NCI-H774 (cell line): ENCODE measurements at places on chromosomes 6 and 20.

DNA sequence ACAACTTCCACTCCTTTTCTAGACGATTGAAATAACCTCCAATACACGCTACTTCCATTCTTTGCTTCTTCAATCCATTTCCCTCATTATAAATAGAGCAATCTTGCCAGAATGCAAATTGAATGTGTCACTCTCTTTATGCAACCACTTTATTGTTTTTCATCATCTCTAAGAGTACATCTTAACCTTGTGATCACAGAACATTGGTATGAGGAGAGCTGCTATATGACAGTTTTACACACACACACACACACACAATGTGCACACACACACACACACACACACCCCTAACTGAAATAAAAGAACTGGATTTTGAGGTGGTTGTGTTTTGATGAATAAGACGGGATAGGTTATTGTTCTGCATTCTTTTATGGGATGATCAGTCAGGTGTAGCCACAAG lies 187.0 kb downstream of the HDGFL1 start:
- DNase-seq, result no peak

GRCh38 chr6:25017932-25018567 lies 82.3 kb upstream of the RIPOR2 start:
- peak; percentile 62 for DNase-seq

DNA sequence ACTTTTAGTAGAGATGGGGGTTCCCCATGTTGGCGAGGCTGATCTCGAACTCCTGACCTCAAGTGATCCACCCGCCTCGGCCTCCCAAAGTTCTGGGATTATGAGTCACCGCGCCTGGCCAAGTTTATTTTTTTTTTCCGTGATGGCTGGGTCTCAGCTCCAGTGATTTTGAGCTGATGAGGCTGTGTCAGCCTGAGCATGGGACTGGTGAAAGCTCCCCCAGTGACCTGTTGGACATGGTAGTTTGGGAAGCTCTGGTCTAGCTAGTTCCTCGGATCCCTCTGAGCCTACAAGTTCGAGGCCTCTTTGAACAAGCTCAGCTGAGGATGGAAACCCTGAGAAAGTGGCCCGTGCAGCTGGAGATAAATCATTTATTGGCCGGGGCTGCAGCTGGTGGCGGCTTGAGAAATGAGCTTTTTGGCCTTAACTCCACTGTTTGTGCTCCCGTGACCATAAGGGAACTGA lies 126.8 kb downstream of the SNX5 start:
- no peak for DNase-seq

DNA sequence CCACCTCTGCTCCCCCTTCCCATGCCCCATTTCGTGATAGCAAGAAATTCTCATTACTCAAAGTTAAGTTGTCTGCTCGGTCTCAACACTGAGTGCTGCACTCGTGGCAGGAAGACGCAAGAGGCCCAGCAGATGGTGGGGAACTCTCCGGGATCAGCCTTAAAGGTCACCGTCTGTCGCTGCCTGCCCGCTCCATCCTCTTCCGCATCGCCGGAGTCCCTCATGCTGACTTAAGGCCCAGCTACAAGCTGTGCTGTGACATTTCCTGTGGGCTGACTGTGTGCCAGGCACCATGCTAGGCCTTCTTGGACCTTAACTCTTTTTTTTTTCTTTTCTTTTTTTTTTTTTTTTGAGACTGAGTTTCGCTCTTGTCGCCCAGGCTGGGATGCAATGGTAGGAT lies 17.8 kb downstream of the GRM4 start:
- no peak for DNase-seq

GRCh38 chr6:135183002-135183531 lies 2.0 kb downstream of the MYB start:
- DNase-seq, result peak; percentile 85

DNA sequence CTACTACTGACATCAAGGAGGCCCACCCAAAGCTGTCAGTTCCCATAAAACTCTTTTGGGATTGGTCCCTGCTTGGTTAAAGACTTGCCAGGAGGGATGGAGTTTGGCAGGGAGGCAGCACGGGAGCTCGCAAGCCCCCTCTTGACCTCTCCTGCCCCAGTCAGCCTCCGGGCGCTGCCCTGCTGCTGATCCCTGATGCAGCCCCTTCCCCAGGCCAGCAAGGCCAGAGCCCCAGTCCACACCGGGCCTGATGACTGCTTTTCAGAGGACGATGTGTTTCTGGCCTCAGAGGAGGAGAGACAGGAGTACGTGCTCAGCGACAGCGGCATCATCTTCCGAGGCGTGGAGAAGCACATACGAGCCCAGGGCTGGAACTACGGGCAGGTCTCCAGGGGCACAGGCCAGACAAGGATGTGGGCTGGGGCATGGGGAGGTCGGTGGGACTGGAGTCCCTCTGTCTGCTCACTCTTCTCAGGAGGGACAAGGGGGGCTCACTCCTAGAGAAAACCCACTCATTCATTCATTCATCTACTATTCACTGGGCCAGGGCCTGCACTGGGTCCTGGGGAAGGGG lies 15.6 kb downstream of the TGM6 start:
- no peak for DNase-seq

DNA sequence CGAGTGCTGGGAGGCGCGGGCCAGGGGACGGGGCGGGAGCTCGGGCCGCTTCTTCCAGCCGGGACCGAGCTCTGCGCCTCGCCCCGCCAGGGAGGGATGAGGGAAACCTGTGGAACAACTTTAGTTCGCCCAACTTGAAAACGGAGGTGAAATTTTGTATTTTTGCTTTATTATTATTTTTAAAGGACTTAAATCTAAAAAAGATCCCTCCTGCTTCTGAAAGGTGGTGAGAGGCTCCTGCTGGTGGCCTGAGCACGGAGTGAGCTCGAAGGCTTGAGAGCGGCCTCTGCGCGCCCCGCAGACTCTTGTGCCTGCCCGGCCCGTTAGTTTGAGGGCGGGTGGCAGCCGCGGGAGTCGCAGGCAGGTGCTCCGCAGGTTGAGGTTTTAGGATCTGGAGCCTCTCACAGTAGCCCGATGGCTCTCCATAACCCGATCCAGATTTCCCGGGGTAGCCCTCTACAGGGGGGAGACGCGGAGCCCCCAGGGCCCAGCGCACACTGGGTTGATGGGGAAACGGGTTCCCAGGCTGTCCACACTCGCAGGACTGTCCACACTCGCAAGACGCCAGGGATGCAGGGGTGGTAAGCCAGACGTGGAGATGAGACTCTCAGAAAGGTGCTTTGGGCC lies 46.2 kb upstream of the SUPT3H start:
- no peak for DNase-seq

DNA sequence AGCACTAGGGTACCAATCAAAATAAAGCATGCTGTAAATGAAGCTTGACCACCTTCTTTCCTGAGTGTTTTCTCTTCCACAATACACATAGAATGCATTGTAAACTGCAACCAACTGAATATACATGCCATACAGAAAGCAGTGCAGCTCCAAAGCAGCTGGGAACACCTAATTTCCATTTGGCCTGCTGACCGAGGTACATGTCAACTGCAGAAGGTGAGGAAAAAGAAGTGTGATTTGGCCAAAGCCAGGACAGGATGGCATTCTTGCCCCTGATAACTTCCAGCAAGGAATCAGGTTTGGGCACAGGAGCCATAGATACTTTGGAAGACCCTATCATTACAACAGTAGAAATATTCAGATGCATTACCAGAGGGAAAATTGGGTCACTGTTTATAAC lies 258.4 kb downstream of the SLC35F1 start:
- no peak for DNase-seq

DNA sequence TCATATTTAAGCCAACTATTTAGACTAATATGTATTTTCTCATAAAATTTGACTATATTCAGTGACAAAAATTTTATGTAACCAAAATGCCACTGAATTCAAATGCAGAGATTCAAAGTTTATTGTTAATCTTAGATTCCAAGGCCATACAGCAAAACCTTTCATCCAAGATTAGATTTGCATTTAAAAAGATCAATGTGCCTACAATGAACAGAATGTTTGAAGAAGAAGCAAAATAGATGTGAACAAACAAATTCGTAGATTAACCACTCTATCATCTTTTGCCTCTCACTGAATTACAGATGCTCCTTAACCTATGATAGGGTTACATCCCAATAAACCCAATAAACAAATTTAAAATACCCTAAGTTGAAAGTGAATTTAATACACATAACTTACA lies 121.7 kb downstream of the PRKN start:
- DNase-seq, result no peak

DNA sequence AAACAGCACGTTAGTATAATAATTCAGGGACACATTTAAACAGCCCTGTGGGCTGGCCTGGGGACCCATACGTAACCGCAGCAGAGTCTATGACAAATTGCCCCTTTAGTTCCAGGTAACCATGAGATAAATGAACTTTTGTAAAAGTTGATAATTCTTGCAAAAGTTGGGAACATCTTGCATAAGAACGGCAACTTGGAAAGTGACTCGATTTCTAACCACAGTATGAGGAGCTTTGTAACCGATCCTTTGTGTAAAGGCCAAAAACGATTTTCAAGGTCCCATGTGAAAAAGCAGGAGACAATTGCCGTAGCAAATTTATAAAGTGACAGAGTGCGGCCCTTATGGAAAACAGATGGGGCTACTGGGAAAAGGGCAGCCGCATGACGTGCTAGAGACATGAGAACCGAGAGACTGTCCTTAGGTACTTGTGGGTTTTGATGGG lies 81.6 kb downstream of the PSMG4 start:
- DNase-seq, result no peak

GRCh38 chr6:168061269-168062210 lies 17.5 kb downstream of the FRMD1 start:
- peak; percentile 99 for DNase-seq

GRCh38 chr6:111382476-111383294 lies 100.3 kb downstream of the REV3L start:
- no peak for DNase-seq

- peak; percentile 99 for DNase-seq
Observed at GRCh38 chr6:169933251-169933821, 181.9 kb downstream of the ERMARD start.

DNA sequence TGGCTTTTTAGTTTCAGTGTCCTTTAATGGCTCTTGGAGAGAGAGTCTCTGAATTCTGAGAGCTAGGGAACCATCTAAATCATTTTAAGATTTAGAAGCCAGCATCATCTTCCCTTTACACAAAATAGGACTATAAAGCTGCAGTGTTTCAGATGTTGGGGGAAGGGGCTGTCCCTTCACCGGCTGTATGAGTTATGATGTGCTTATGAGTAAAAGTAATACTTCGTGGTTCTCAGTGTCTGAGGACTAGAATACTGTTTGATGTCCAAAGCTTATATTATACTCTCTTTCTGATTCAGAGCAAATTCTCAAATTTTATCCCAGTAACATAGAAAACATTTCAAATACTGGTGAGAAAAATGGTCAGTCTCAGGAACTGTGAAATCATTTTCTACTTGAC lies 63.5 kb upstream of the FAM8A1 start:
- DNase-seq, result no peak

GRCh38 chr6:55040102-55040848 lies 134.0 kb upstream of the HCRTR2 start:
- DNase-seq, result no peak

DNA sequence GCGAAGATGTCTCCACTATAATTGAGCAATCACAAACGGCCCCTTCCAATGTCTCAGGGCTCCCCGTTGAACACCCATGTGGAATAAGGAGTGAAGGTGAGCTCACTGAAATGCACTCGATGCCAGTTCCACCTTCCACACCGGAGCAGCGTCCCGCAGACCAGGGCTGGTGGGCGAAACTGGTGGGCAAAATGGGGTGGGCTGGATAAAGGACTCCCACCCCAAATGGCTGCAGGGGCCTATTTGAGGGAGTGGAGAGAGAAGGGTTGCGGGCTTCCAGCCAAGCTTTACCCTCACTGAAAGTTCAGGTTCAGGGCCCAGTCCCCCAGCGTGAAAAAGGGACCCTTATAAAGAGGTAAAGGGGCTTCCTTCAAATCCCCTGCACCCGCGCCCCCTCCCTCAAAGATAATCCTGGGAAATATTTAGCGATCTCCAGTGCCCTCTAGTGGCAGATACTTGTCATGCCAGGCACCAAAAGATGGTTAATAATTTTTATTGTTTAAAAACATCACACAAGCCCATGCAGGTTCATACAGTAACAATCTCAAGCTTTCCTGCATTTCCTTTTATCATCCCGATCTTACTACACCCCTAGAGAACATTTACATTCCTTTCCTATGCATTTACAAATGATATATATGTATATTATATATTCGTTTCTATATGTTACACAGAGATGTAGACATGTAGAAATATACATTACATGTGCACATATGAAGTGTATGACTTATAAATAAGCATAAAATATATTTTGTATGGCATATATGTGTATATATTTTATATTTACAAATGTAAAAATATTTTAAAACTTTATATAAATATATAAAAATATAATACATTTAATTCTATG lies 58.2 kb upstream of the NKX2-2 start:
- no peak for DNase-seq

DNA sequence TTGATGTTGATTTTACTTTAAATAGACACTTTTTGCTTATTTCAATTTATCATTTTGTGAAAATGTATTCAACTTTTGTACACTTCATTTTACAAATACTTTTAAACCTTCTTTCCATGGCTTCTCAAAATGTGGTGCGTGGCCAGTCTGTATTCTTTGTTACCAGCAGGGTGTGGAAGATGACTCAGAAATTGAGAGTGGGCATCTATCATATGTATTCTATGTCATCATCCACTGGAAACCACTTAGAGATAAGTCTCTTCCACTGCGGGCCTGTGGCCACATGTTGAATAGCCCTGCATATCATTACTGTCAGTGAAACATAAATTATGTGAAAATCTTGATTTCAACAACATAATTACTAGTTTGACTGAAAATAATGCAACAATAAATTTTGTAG lies 52.6 kb upstream of the MC3R start:
- DNase-seq, result no peak

GRCh38 chr6:167764215-167764614 lies 62.5 kb upstream of the AFDN start:
- DNase-seq, result no peak

DNA sequence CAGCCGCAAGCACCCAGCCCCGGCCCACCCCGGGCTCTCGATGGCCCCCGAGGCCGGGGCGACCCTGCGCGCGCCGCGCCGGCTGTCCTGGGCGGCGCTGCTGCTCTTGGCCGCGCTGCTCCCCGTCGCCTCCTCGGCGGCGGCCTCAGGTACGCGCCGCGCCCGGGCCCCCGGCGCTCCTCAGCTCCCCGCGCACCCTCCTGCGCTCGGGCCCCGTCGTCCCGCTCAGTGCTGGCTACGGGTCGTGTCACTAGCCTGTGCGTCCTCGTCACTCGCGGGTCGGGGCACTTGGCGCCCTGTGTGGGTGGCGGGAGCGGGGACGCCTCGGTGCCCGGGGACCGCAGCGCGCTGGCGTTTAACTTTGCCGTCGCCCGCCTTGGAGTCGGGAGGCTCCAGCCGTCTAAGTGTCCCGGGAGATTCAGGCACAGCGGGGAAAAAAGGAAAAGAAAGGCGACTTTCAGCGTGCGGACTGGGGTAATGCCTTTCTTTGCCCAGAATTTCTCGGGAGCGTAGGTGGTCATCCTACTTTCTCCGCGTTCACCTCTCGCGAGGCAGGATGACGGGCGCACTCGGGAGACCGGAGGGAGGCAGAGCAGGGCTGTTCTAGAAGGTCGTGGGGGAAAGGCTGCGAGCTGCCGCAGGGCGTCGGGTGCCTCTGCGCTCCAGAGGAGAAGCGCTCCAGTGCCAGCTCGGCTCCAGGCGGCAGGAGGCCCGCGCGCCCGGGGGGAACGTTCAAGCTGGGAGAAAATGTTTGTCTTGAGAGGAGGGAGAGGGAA lies 545 bp downstream of the FNDC1 start:
- DNase-seq, result no peak
